ENCODE measurements at places on chromosomes 5 and 9. TPM values are rescaled to one million over a fixed set of nuclear protein-coding genes. Genes with fewer than 3 reads are reported as not detected.

Gene PCA3
- 0.82 TPM for total RNA-seq

Gene KCNIP1
- 15.5 TPM for total RNA-seq

Gene CDKN2B
- total RNA-seq: under 0.01 TPM

Gene TMEM252
- total RNA-seq: not detected

Gene NMUR2
- not detected for total RNA-seq

GRCh38 chr5:43543434-43543833 lies 13.4 kb downstream of the PAIP1 start:
- no peak for DNase-seq

DNA sequence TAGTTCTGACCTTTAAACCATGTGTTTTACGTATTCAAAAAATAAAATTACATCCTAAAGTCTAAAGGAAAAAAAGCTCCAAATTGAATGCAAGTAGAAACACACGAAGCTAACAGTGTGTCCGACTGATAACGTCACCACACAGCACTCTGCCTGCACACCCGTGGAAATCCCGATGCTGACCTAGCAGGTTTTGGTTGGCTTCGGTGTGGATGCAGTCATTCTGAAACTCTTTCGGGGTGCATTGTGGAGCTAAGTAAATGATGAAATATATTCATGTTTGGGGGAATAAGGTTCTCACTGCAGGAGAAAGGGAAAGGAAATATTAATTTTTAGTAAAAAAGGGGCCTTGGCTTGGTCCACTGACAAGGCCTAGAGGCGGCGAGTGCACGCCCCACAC lies 2.0 kb downstream of the RASGEF1C start:
- DNase-seq: no peak

DNA sequence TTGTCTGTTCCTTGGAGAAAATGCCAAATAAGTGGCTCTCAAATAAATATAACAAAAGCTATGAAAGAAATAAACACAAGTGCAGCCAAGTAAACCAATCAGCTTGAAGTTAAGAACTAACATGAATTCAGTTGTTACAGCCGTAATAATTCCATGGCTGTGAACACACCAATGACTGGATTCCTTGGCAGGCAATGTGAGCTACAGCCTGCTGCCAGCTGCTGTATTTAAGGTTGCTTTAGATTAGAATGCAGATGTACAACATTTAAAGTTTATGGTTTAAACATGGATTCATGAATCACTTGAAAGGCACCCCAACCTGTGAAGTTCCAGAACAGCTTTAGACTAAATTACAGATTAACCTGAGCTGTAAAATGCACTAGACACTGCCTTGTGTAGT lies 626.4 kb upstream of the SEMA6A start:
- no peak for DNase-seq

- DNase-seq: no peak
These were observed 11.3 kb upstream of the SKP1 start for GRCh38 chr5:134188092-134188491.

- DNase-seq: no peak
These were observed 91.1 kb upstream of the CER1 start for GRCh38 chr9:14813336-14814248.

GRCh38 chr5:73031839-73032238 lies 76.0 kb downstream of the FCHO2 start:
- no peak for DNase-seq

DNA sequence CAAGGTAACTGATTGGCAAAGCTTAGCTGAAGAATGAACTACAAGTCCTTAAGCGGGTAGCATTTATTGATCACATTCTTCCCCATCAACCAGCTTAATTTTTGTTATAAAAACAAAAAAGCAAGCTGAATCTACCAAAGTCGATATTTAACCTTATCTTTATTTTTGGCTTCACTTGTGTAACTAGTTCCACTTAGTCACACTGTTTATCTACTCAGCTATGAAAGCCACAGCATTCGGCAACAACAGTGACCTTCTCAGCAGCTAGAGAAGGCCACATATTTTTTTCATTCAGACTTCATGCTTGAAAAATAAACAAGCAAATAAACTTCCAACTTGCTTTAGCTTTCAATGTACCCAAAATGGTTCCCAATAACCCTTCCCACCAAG lies 69.4 kb downstream of the KLHL3 start:
- no peak for DNase-seq

DNA sequence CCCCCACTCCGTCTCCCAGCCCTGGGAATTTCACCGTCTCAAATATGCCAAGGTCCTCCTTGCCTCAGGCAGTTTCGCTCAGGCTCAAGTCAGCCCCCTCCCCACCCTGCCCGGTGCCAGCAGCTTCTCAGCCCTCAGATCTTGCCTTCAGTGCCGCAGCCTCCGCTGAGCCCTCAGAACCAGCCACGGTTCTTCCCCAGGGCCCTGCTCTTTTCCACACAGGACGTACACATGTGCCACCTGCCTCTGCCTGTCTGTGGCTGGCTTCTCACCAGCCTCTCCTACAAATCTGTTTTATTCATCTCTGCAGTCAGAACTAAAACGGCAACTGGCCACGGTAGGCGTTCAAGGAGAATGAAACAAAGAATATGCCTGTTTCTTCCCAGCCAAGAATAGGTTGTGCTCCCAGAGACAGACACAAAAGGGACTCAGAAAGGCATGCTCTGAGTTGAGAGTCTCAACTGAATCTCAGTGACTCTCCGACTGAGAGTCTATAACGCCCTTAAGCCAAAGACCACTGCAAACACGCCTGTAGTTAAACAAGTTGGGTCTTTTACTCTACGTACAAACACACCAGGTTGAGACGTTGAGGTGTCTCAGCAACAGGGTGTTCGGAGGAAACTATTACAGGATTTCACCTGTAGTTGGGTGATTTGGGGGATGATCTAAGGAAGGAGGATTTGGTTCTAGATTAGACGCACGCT lies 10.6 kb upstream of the GRIN1 start:
- no peak for DNase-seq

DNA sequence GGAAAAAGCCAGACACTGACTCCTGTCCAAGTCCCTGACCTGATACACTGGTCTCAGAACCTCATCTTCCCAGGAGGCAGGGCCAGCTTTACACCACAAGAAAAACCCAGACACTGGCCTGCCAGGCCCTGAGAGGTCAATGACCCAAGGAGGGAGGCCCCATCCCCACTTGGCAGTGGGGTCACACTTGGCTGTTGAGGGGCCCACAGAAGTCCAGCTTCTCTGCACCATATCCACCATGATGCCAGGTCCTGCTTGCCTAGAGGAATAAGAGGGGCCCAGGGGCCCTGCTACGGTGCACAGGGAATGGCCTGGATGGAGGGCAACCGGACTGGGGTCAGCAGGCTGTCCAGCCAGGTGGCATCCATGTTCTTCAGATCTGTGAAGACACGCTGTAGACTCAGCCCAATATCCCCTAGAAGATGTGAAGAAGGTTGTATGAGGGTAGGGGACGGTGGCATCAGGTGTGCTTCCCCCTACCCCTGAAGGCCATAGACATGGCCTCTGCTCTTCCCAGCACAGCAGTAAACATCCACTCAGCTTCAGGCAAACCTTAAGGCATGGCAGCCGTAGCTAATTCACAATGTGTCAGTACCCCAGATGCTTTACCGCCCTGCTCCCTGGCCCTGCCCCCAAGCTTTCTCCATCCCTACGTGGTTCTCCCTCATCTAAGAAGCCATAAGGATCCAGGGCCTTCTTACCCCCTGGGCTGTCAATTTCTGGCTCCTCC lies 6.7 kb downstream of the IRF1 start:
- DNase-seq: no peak

GRCh38 chr5:1706428-1706827 lies 93.2 kb downstream of the MRPL36 start:
- DNase-seq: no peak

DNA sequence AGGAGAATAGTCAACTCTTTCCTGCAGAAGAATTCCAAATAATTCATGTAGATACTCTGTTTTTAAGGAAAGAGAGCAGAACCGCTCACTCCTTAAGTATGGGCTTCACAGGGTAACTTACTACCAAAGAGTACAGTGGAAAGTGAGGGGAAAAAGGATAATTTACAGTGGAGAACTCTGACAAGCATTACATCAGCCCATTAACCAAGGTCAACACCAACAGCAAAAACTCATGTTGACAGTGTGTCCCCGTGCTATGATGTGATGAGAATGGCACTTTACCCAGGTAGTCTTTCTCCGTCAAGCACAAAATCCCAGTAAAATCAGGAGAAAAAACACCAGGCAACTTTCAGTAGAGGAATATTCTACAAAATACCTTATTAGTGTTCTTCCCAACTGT lies 104.3 kb downstream of the ADCY2 start:
- DNase-seq: no peak

DNA sequence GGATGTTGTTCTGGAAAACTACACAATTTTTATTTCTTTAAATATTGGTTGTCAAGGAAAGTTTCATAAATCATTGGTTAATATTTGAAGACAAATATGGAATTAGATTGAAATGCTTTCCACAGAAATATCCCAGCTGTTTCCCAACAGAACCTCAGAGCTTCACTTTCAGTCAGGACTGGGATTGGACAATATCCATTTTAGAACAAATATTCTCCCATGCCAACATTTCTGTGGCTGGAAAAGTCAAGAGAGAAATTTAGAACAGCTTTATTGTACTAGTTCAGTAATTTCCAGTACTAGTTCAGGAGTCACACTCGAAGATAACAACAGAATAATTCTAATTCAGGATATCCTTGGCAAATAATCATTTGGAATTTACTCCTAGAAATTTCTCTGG lies 116.1 kb upstream of the TUT7 start:
- no peak for DNase-seq

DNA sequence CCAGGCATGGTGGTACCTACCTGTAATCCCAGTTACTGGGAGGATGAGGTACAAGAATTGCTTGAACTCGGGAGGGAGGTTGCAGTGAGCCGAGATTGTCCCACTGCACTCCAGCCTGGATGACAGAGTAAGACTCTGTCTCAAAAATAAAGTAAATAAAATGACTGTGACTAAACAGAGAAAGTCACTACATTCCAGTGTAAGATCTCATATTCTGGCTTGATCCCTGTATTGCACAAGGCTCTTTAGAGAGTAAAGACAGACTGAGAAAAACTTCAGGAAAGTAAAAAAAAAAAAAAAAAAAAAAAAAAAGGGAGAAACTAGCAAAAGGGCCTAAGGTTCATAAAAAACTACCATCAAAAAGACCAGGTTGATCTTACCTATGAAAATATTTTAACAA lies 106.6 kb upstream of the PJA2 start:
- no peak for DNase-seq

DNA sequence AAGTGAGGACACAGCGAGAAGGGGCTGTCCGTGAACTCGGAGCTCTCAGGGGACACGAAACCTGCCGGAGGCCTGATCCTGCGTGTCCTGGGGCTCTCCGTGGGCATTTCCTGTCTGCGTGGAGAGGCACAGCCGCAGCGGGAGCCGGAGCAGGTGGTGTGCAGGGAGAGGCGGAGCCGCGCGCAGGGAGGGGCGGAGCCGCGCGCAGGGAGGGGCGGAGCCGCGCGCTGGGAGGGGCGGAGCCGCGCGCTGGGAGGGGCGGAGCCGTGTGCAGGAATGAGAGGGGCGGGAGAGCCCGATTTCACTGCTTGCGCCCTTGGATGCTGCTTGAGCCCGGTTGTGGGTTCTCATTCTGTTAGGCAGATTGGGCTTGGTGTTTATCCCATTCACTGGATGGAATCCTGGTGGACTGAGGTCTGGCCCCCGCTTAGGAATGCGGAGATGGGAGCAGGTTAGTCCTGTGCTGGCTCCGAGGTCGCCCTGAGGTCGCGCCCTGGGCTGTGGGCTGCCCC lies 26.7 kb downstream of the NDUFS6 start:
- DNase-seq: no peak

GRCh38 chr5:151298063-151298855 lies 5.3 kb downstream of the SLC36A3 start:
- no peak for DNase-seq

- no peak for DNase-seq
These were observed 18.4 kb upstream of the FBP2 start for GRCh38 chr9:94612071-94612470.

GRCh38 chr5:55897905-55898304 lies 46.7 kb downstream of the IL31RA start:
- no peak for DNase-seq

- no peak for DNase-seq
These were observed 14.9 kb upstream of the LRRTM2 start for GRCh38 chr5:138889994-138890393.

Measured in frontal cortex (tissue), 4 donors.